ENCODE measurements at places on chromosomes 16 and 17.

GRCh38 chr16:86392436-86393152 lies 117.7 kb upstream of the FOXF1 start:
- DNase-seq = no peak

DNA sequence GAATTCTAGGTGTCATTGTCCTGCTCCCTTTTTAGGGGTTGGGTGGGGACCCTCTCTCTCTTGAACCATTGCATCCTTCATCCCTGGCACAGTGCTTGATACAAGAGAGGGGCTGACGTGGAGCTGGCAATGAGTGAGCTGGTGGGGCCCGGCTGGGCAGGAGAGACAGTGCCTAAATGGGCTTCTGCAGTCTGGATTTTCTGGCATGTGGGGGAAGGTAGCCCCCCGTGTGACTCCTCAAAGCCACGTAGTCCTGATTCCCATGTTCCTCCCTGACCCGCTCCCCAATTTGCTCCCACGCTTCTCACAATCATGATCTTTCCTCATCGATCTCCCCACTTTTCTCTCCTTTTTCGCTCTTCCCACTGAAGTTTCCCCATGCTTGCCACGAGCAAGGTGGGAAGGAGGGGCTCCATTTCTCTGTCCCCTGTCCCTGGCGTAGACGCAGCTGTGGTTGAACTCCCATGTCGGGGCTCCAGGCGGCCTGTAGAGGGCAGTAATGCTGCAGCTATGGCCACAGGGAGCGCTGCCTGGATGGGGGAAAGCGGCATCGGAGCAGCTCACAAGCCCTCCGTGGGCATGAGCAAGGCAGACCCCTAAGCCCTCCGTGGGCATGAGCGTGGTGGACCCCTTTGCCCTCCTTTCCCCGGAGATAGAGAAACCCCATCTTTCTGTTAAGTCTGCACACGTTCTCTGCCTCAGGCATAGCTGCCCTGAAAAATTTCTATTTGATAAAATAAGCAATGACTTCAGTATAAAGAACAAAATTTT lies 47.5 kb downstream of the HAPSTR1 start:
- DNase-seq = peak; percentile 46

DNA sequence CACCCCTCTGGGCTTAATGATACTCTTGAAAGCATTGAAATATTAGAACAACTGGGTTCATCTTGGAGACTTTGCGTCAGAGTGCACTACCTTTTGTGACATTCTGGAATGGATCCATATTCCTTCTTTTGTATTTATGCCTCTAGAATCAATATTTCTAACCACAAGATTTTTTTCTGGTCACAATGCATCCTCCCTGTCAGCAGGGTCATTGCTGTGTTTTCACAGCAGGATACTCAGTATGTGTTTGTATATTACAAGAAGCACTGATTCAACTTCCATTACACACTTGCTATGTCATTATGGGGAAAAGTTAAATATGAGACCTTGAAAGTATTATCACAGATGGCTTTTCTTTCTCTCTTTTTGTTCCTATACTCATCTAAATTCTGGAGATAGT lies 370.0 kb downstream of the HS3ST3B1 start:
- no peak for DNase-seq

DNA sequence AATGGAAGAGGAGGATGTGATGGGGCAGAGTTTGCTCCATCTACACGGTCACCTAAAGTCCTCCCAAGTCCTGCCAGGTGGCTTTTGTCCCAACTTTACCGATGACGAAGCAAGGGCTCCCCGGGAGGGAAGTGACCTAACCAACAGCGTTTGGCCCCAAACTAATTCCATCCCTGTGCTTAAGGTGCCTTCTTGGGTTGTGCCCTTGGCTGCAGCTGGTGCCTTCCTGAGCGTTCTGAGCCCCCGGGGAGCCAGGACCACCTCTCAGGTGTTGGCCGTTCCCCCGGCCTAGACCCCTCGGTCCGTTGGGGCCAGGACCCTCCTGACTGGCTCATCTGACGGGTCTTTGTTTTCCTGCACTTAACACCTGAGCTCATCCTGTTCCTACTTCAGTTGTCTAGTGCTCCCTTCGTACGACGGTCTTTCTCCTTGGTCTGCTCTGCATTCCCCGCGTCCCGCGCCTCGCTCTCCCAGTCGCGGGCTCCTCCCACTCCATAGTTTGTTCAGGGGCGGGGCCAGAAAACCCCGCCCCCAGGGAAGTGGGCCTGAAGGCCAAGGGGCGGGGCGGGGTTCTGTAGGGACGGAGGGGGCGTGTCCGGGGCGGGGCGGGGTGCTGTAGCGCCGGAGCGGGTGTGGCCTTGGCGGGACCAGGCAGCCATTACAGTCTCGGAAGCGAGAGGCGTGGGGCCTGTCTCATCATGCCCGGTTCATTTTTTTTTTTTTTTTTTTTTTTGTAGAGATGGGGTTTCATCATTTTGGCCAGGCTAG lies 822 bp upstream of the ZSCAN10 start:
- peak; percentile 82 for DNase-seq

DNA sequence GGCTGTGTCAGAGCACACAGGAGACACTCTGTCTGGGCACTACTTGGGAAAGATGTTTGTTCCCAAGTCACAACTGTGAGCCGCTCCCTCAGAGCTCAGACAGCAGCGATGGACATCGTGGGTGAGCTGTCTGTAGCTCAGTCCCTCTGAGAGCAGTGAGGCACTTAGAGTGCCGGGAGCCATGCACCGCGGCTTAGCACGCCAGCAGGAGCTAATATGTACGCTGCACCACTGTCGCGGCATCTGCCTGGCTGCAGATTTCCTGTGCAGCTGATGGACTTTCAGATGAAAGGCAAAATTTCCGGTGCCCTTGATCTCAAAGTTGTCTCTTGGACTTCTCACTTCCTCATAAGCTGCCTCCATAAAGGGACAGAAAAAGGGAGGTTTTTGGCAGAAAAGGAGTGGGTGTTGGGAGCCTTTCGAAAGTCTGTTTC lies 92.8 kb upstream of the ZNF469 start:
- DNase-seq = no peak

DNA sequence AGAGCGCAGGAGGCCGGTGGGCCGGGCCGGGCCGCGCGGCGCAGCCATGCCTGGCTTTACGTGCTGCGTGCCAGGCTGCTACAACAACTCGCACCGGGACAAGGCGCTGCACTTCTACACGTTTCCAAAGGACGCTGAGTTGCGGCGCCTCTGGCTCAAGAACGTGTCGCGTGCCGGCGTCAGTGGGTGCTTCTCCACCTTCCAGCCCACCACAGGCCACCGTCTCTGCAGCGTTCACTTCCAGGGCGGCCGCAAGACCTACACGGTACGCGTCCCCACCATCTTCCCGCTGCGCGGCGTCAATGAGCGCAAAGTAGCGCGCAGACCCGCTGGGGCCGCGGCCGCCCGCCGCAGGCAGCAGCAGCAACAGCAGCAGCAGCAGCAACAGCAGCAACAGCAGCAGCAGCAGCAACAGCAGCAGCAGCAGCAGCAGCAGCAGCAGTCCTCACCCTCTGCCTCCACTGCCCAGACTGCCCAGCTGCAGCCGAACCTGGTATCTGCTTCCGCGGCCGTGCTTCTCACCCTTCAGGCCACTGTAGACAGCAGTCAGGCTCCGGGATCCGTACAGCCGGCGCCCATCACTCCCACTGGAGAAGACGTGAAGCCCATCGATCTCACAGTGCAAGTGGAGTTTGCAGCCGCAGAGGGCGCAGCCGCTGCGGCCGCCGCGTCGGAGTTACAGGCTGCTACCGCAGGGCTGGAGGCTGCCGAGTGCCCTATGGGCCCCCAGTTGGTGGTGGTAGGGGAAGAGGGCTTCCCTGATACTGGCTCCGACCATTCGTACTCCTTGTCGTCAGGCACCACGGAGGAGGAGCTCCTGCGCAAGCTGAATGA lies 606 bp downstream of the THAP11 start:
- DNase-seq = peak; percentile 17

DNA sequence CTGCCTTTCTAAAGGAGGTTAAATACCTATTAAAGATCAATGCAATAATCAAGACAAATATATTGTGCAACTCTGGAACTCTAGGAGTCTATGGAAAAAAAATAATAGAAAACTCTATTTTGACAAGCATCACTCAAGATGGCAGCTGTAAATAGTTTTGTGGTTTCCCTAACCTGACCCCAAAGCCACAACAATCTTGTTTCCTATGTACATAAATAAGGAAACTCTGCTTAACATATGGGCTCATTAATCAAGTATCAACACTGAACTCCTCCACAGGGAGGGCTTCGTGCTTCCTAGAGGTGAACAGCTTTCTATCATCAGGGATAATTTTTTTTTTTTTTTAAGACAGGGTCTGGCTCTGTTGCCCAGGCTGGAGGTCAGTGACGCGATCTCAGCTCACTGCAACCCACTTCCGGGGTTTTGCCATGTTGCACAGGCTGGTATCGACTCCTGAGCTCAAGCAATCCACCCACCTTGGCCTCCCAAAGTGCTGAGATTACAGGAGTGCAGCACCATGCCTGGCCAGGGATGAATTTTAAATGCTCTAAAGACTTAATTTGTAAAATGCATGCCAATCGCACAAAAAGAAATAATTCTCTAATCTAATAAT lies 42.5 kb downstream of the ARHGAP17 start:
- no peak for DNase-seq
